ENCODE measurements at places on chromosomes 1 and 21.

DNA sequence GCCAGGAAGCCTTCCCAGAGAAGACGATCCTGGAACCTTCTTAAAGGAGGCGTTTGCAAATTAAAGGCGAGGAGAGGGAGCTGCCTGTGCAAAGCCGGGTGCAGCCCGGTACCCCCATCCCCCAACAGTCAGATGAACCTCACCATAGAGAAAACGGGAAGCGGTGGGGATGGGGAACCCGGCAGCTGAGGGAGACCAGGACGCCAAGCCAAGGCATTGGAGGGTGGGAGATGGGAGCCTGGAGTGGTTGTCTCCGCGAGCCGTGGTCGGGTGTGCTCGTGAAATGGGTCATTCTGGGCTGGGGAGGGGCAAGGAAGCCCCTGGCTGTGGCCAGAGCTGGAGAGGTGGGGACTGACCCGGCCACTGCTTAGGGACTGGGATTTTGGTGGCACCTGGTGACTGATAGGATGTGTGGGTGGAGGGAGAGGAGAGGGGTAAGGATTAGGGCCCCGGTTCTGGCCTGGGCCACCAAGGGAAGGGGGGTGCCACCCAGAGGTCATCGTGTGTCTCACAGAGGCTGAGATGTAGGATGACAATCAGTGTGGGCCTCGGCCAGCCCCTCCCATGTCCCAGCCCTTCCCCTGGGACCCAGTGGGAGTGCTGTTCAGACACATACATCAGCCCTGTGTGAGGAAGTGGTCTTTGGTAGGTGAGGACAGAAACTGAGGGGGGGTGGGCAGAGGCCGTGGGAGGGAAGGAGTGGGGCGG, 676 bp upstream of the PADI2 start:
- no peak for DNase-seq

- no peak for DNase-seq
Measured at GRCh38 chr21:36883532-36884486, 82.7 kb downstream of the HLCS start.

DNA sequence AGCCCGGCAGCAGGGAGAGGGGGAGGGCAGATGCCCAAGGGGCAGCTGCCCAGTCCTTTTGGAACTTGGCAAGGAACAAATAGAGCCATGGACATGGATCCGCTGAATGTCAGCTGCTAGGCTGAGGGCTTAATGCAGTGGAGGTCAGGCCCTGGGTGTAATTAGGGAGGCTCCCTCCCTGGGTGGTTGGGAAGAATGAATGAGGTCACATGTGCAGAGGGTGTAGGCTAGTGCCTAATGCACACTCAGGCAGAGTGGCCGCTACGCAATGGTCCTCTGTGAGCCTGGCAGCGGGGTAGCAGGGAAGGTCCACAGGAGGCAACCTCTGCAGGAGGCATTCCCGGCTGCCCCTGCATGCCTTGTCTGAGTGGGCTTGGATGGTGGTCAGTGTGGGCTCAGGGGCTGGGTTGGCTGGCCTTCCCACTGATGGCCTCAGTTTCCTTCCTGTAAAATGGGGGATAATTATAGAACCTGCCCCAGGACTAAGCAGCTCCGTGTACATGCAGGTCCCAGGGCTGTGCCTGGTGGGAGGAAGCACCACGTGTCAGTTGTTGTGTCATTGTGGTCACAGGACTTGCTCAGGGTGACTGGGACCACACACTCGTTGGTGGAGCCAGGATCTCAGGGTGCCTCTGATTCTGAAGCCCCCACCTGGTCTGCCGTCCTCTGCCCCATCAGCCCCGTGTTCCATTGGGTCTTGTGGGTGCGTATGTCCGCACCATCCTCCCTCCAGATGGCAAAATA, 81.6 kb upstream of the ACTL8 start:
- DNase-seq: no peak

- no peak for DNase-seq
Measured at GRCh38 chr1:41768583-41768982, 150.1 kb downstream of the HIVEP3 start.

DNA sequence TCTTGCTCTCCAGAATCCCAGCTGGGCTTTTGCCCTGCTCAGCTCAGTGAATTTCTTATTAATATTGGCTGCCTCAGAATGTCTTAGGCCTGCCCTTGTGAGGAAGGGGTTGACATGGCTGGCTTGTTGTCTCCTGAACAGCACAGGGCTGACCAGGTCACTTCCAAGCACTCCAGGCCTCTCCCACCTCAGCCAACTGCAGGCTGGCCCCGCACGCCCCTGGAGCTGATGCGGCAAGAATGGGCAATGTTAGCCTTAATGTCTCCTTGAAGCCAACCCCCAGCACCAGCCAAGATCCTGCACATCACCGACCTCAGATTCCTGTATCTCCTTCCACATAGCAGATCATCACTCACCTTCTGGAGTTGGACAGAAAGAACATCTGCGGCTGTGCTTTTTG, 598.6 kb downstream of the AJAP1 start:
- no peak for DNase-seq

DNA sequence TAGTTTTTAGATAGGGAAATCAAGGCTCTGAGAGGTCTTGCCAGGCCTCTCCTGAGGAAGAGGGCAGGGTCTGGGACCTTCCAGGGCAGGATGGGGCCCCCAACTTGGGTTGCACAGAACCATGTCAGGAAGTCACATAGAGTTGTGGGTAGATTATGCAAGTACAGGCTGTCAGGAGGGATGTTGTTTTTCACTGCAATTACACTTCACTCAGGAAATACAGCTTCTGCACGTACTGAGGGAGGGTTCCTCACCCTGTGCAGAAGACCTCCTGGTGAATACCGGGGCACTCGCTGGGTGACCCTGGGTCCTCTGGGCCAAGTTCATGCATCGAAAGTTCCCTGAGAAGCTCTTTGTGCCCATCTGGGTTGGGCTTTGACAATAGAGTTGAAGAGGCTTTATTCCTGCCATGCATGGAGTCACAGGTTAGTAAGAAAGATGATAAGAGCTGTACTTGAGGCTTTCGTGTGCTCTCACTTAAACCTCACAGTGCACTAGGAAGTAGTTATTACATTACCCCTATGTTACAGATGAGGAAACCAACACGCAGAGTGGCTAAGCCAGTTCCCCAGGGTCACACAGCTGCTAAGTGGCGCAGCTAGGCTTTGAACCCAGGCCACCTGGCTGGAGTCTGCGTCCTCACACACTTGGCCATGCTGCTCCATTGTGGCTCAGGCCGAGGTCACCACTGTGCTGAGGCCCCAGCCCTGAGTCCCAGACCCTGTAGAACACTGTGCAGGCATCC, 16.2 kb upstream of the TNFRSF1B start:
- no peak for DNase-seq

- no peak for DNase-seq
Measured at GRCh38 chr1:211532088-211532444, 40.1 kb upstream of the RD3 start.

DNA sequence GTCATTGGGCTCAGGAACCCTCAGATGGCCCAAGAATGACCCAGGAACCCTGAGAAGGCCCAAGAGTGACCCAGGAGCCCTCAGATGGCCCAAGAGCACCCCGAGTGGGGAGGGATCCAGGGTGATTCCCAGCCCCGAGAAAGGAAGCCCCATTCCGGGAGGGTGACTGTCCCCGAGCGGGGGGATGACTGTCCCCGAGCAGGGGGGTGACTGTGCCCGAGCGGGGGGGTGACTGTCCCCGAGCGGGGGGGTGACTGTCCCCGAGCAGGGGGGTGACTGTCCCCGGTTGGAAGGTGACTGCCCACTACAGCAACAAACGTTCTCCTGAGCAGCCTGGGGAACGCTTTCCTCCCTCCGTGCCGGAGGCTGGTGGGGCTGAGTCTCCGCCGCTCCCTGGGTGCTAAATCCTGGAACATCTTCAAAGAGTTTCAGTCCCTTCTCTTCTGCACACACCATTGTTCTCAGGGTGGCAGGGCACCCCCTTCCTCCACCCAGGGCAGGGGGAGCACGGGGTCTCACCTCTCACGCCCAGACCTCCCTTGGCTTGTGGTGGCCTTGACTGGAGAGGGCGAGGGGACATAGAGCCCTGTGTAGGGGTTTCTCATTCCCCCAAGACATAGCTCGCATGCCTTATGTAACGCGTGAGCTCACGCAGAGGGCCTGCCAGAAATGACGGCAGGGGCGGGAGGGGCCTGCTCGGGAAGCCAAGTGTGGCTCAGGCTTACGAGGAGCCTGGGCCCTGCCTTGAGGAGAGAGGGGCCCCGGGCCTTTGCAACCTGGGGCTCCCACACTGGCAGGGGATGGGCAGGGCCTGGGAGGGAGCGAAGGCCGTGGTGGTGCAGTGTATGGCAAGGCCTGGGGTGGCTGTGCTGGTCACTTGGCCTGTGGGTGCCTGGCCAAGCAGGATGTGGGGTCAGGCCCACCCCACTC, 14.3 kb upstream of the SKI start:
- DNase-seq: no peak

- no peak for DNase-seq
Measured at GRCh38 chr1:2192031-2192995, 2.3 kb downstream of the FAAP20 start.

DNA sequence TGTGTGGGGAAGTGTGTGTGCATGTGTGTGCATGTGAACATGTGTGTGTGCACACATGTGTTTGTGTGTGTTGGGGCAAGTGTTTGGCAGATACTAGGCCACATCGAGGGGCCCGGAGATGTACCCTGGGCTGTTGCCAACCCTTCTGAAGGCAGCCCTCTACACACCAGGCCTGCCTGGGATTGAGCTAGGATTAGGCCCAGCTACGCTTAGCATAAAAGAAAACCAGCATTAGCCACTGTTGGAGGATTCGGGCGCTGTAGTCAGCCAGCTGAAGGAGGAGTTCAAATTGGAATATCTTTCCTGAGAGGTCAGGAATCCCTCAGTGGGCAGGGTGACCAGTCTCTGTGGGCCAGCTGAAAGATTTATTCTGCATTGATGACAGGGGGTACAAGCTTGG, 10.6 kb upstream of the ALX3 start:
- DNase-seq: no peak

GRCh38 chr1:14514739-14515138, 83.7 kb upstream of the KAZN start:
- DNase-seq: no peak

DNA sequence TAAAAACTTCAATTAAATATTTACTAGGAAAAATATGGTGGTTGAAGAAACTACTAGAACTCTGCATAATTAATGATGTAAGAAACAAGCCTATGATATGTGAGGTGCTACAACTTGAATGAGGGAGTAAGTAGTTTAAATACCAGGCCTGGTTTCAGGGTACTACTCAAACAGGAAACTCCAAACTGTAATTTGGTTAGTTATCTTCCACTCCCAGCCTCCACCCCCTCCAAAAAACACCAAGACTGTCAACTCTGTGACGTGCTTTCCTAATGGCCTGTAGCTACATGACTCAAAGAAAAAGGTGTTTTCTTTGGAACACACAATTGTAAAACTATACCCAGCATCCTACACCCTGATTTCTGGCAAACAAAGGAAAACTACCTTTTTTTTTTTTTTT, 55.9 kb upstream of the RCC1 start:
- no peak for DNase-seq

GRCh38 chr1:12565966-12566352, 52.1 kb downstream of the DHRS3 start:
- no peak for DNase-seq

DNA sequence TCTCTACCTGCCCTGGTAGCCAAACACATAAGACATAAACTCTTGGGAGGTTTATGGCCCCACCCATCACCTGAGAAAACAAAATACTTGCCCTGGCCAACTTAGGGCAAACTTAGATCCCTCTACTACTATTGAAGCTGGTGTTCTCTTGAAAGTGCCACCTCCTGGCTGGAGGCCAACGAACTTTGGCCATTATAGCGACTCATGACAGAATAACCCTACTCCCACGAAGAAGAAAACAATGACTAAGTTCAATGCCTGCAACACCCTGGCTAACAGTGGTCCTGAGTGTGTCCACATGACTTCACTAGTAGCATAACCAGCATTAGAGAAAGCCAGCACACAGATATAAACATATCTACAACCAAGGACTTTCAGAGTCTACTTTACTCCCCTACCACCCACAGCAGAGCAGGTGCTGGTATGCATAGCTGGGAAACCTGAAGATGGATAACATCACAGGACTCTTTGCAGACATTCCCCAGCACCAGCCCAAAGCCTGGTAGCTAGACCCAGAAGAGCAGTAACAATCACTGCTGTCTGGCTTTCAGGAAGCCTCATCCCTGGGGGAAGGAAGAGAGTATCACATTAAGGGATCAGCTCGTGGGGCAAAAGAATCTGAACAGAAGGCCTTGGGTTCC, 81.0 kb downstream of the SLC30A10 start:
- no peak for DNase-seq

- no peak for DNase-seq
Measured at GRCh38 chr1:206872139-206872538, 6.7 kb downstream of the IL20 start.

DNA sequence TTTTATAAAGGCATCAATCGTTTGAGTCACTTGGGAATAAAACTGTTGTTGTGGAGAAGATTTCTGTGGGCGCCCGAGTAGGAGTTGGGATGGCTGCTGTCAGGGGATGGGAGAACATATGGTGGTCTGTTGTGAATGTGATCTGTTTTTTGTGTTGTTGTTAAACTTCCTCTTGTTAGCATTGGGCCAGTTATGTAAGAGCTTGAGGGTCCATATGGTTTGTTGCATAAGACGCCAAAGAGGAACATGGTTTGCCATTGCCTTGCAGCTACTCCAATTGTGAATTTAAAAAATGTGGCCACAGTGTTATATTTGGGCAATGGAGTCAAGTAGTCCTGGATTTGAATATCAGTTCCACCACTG, 136.1 kb upstream of the JUN start:
- peak; percentile 83 for DNase-seq

- no peak for DNase-seq
Measured at GRCh38 chr1:40317394-40318074, 448 bp upstream of the COL9A2 start.

- no peak for DNase-seq
Measured at GRCh38 chr1:211816586-211816985, 14.0 kb downstream of the LPGAT1 start.

DNA sequence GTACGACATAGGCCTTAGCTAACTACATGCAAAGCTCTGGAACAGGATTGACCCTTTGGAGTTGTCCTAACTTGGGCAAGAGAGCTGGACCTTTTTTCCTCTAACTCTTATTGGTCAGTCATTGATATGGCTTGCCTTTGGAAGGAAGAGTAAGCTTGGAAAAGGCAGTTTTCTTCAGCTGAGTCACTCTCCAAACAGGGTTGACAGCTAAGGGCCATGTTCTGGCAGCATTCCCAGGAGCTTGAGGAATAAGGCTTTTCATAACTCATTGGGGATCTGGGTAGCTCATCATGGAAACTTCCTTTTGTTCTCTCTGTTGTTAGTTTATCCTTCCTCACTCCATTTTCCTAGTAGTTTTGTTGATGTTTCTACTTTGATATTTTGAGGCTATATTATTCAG, 14.5 kb upstream of the ERRFI1 start:
- no peak for DNase-seq

- no peak for DNase-seq
Measured at GRCh38 chr1:56139836-56140235, 439.5 kb downstream of the PLPP3 start.

DNA sequence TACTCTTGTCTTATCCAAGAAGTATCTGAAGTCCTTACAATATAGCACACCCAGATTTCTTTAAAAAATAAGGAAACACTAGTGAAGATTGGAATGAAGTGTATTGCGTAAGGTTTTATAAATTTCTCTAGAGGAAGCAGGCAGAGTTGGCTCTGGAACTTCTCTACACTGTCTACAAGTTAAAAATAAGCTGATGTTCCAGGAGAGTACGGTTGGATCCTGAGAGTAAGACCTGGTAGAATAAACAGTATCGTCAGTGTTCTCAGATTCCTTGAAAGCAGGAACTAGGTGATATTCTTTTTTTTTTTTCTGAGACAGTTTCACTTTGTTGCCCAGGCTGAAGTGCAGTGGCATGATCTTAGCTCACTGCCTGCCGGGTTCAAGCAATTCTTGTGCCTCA, 107.9 kb downstream of the USP25 start:
- no peak for DNase-seq
